ENCODE measurements at places on chromosomes 7 and 10. TPM values are rescaled to one million over a fixed set of nuclear protein-coding genes. Genes with fewer than 3 reads are reported as not detected.

Gene MET
- total RNA-seq = 66.4 TPM

Gene FLNC
- 117 TPM for total RNA-seq

Gene BTBD16
- total RNA-seq = not detected

Gene MICU1
- total RNA-seq = 48.8 TPM

Gene INA
- 0.14 TPM for total RNA-seq

Gene UCMA
- total RNA-seq = not detected

Gene CPN1
- not detected for total RNA-seq

Gene POLD2
- 89.1 TPM for total RNA-seq

Gene ANKRD30A
- total RNA-seq = not detected

Gene LRRC4
- total RNA-seq = 1.0 TPM

Gene A1CF
- not detected for total RNA-seq

Gene NODAL
- not detected for total RNA-seq

Gene STRIP2
- 2.7 TPM for total RNA-seq

Gene FAM171A1
- 40.0 TPM for total RNA-seq

Gene TDRD1
- total RNA-seq = under 0.01 TPM

Gene CYP3A5
- not detected for total RNA-seq

Gene SP4
- 8.4 TPM for total RNA-seq

Gene GPR26
- total RNA-seq = not detected

Gene ATG9B
- total RNA-seq = 0.28 TPM

Gene AQP1
- total RNA-seq = 147 TPM

Gene LLCFC1
- not detected for total RNA-seq

Gene SLC25A13
- 34.9 TPM for total RNA-seq

Gene LBX1
- not detected for total RNA-seq

Gene GDF10
- total RNA-seq = not detected

Gene MDH2
- total RNA-seq = 52.2 TPM

Gene GATA3
- total RNA-seq = 0.05 TPM

Gene UNC5B
- 12.1 TPM for total RNA-seq

Gene PIK3CG
- 4.1 TPM for total RNA-seq

Gene ASB4
- total RNA-seq = not detected

Gene EIF5AL1
- total RNA-seq = 0.51 TPM

Gene SLC37A3
- total RNA-seq = 55.3 TPM

Gene ERVW-1
- total RNA-seq = not detected

Gene TFEC
- 2.0 TPM for total RNA-seq

Data from dermis blood vessel endothelial cell (primary cell).